Aorta (tissue), 5 donors: ENCODE measurements at places on chromosomes 5 and 9.
A peak's percentile ranks its signal among the peaks of the same experiment; 100 is the strongest.

DNA sequence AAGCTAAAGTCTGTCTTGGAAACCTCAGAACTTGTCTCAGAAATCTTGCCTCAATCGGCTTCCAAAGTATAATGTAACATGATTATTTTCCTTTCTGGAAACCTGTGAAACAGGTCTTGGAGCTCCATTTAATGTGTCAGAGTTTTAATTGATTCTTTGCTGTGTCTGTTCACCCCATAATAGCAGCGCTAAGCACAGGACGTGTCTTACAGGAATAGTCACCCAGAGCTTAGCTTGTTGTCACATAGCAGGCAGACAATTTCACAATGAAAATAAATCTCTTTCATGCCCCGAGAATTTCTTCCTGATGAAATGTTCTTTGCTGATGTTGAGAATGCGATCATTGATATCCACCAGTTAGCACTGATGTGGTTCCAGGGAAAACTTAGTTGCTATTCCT lies 40.2 kb upstream of the PTPN3 start:
- no peak for DNase-seq

- DNase-seq = no peak
These were observed 139.0 kb upstream of the GABRP start for GRCh38 chr5:170644501-170644900.

GRCh38 chr9:127224883-127225739 lies 39.5 kb upstream of the GARNL3 start:
- peak; percentile 98 for DNase-seq

GRCh38 chr5:68173007-68173406 lies 42.5 kb upstream of the PIK3R1 start:
- DNase-seq = no peak

DNA sequence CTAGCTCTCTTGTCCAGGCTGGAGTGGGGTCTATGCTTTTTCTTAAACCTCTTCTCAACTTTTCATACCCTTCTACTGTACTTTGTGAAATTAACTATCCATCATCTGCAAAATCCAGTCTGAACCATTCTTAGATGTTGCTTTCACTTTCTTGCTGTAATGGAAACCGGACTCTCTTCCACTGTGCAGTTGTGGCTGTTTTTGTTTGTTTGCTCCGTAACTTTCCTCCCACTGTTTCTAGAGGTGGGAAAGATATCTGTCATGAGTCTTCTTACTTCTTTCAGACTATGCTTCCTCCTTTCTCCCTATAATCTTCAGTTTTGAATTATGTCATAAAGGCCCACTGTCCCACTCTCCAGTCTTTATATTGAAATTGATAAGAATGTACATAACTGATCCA lies 6.5 kb downstream of the TNPO1 start:
- DNase-seq = no peak

DNA sequence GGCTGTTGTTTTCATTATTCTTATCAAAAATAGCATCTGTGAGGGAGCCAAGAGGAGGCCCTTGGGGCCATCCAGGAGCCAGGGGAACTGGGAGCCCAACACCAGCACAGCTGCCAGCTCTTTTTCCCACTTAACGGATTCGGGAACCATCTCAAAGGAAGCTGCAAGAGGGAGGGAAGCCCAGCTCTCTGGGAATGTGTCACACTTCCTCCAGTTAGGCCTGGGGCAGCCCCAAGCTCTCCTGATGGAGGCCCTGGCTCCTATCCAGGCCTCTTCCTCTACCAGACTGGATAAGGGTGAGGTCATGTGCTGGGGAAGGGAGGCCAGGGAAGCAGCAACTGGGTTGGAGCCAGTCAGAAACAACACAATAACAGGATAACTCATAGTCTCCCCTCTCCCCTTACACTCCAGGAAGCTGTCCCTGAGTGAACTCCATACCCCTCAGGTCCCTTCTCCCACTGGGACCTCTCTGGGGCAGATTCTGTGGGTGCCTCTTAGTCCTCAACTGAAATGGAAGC lies 12.7 kb downstream of the CSF2 start:
- DNase-seq = peak; percentile 87

DNA sequence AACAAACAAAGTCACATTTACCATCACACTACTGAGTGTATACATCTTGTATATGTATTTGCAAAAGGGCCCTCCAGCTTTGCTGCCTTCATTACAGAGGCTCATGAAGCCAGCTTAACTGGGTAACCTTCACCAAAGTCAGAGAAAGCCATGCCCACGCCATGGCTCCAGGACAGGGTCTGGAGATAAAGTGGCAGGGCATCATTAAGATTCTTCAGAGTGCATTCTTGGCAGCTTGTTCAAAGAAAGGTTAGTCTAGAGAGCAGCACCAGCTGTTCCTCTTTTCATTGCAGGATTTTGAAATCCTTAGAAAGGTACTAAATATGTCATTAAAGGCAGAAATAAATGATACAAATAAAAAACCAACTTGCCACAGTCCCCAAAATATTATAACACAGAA lies 333.2 kb downstream of the NDUFS4 start:
- DNase-seq = no peak

GRCh38 chr5:156350256-156350655 lies 23.3 kb downstream of the SGCD start:
- no peak for DNase-seq

DNA sequence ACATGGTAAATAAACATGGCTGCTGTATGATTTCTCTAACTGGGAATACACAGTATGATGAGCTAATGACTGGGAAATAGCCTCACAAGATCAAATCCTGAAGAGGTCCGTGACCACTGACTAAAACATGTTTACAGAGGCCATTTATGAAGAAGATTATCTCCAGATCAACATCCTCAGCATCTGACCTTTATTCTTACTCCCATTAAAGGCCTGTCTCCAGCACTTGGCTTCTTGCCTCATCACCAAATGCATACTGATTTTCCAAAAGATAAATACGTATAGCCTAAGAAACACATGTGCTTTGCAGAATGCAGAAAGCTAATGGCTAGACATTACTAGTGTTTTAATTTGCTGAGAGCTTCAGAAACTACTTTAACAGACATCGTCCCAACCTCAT lies 108.0 kb upstream of the TSLP start:
- DNase-seq = no peak

- no peak for DNase-seq
These were observed 59.1 kb upstream of the SH3GL2 start for GRCh38 chr9:17519761-17520160.

DNA sequence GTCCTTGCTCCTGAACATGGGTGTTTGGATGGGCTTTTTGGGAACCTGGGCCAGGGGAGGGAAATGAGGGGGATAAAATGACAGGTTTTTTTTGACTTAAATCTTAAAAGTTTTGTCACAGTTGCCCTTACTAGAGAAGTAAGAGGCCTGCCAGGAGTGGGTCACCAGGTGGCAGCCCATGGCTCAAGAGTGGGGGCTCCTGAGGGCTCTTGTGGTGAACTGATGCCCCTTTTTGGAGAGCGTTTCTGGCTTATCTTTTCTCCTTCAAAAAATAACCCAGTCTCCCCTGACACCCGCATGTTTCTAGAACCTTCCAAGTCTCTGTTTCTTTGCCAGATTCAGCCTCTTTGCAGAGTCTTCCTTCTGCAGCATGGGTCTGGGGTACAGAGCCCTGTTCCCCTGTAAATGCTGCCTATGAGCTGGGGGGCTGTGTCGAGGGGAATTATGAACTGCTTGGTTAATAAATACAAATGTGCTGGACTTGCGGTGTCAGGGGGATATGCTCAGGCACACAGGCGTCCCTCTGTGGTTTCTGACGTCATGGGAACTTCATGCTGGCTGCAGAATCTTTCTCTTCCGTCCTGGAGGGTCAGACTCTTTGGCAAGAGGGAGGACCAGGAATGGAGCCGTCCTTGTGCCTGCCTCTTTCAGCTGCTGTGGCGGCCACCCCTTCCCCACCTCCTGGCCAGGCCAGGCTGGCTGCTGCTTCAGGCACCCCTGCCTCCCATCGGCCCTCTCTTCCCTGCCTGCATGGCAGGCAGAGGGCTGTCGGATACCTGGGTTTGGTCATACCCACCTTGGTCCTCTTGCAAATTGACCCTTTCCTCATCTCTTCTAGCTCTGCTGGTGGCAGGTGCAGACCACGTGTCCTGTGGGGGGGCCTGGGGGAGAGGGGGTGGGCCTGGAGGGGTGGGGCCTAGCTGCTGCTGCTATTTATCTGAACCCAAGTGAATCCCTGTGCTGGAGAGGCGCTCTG lies 30.1 kb downstream of the PTPA start:
- no peak for DNase-seq

GRCh38 chr5:172598251-172599203 lies 42.5 kb upstream of the NEURL1B start:
- no peak for DNase-seq

- no peak for DNase-seq
These were observed 17.0 kb downstream of the IARS1 start for GRCh38 chr9:92276331-92277032.

GRCh38 chr5:126300293-126300692 lies 122.9 kb upstream of the GRAMD2B start:
- no peak for DNase-seq

DNA sequence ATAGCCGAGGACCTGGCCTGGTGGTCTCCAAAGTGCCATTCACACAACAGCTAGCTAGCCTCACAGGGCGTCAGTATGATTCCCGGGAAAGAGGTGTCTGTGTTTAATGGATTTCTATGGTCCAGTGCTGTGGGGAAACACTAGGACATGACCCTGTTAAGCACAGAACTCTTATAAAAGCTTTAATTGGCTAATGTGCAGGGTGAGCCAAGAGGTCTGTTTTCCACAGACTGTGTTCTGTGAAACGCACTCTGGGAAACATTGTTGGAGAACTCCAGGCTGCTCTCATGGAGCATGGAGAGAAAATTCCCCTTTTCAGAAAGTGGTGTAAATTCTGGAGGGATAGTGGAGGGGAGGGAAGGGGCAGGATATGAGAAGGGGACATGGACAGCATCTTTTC lies 331.4 kb downstream of the FBXL7 start:
- no peak for DNase-seq

- no peak for DNase-seq
These were observed 18.5 kb downstream of the ARHGEF28 start for GRCh38 chr5:73644385-73644963.

GRCh38 chr9:95250462-95251221 lies 66.9 kb downstream of the FANCC start:
- no peak for DNase-seq

DNA sequence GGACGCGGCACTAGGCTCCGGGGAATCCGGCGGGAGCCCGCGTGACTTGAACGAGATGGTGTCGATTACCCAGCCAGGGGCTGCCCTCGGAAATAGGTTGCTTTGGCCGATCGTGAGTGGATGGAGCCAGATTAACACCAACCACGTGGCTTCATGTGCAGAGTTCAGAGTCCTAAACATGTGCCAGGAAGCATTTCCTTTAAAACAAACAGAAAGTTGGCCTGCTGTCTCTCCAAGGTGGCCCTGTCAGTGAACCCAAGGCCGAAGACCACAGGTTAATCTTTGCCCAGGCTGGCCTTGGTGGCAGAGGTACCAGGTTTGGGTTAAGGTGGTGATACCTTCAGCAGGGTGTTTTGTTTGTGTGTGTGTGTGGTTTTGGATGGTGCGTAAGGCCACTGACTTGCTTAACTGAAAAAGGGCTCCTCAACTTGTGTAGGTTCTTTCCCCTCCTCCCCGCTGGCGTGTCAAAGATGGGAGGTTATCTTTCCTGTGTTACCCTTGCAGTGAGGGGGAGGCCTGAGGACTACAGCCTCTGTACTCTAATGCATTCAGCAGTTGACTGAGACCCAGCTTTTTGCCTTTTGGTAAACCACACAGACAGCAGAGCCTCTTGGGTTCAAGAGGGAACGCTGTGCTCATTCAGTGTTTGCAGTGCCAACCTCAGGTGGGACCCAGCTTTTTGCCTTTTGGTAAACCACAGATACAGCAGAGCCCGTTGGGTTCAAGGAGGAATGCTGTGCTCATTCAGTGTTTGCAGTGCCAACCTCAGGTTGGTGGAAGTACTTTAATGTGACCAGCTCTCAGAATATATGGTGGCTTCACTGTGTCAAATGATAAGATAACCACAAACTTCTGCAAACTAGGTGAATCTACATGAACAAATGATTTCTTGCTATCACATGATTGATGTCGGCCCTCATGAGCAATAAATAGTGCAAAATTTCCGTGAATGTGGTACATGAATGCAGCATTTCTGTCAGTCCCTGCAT lies 1.4 kb downstream of the IQGAP2 start:
- DNase-seq = no peak

DNA sequence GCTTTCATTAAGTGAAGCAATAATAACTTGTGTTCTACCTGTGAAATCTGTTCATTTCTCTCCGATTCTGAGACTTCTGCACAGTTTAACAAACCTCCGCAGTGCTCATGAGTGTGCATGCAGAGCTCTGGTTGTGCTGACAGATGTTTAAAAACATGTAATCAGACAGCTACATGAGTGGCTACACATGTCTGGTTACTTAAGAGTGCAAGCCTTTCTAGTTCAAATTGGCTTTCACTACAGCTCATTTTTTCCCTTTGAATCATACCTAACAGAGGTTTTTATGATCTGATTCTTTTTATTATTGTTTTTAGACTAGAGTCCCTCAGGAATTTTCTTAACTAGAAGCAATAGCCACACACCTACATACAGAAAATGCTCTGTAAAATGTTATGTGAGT lies 310.2 kb downstream of the ARRDC3 start:
- DNase-seq = no peak

DNA sequence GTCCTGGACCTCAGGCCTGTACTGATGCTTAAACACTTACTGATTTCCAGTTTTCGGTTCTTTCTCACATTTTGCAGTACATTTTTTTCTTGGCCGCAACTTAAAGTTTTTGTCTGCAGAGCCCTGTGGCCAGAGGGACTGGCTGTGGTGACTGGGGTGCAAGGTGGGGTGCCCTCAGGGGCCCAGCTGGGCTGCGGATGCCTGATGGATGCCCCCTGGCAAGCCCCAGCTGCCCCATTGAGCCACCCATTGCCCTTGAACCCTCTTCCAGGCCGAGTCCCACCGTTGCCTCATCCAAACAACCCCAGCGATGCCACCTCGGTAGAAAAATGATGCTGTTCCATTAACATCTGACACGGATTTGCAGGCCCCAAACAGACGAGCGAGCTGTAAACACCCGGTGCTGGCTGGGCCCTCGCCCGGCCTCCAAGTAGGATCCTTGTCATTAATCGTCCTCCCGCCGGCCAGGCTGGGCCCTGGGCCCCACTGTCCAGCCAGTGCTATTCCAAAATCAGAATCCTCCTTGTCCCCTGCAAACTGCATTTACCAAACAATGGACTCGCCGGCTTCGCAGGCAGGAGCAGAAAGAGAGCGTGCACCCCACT lies 107.9 kb downstream of the PHF2 start:
- DNase-seq = no peak

- no peak for DNase-seq
These were observed 866.4 kb upstream of the C9orf72 start for GRCh38 chr9:28439688-28440087.
